ENCODE measurements at places on chromosomes 12 and 14. TPM values are rescaled to one million over a fixed set of nuclear protein-coding genes. Genes with fewer than 3 reads are reported as not detected.

GRCh38 chr14:74302634-74303569 lies at the start of gene ABCD4:
ABCD4 (minus strand) TSS chr14:74302934; CDS start chr14:74302912, 22 bp downstream.
- no peaks in the 10 kb centered on the region for H3K27me3 ChIP-seq
- peak; percentile 91 for DNase-seq
- H3K4me1 ChIP-seq, result peaks cover 32% of the 10 kb centered on the region

DNA sequence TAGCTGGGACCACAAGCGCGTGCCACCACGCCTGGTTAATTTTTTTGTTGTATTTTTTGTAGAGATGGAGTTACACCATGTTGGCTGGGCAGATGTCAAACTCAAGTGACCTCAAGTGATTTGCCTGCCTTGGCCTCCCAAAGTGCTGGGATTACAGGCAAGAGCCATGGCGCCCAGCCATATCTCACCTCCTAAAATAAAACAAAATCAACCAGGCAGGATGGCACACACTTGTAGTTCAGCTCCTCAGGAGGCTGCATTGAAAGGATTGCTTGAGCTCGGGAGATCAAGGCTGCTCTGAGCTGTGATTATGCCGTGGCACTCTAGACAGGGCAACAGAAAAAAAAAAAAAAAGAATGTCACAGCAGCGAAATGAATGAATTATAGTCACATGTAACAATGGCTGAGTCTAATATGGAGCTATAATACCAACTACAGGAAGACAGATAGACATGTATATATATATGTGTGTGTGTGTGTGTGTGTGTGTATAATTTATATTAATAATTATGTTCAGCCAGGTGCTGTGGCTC lies 19.3 kb upstream of the TMEM120B start:
- no peak overlapping the region for H3K4me3 ChIP-seq
- H3K36me3 ChIP-seq, result no peaks in the 10 kb centered on the region
- no peaks in the 10 kb centered on the region for H3K27me3 ChIP-seq
- DNase-seq, result no peak

DNA sequence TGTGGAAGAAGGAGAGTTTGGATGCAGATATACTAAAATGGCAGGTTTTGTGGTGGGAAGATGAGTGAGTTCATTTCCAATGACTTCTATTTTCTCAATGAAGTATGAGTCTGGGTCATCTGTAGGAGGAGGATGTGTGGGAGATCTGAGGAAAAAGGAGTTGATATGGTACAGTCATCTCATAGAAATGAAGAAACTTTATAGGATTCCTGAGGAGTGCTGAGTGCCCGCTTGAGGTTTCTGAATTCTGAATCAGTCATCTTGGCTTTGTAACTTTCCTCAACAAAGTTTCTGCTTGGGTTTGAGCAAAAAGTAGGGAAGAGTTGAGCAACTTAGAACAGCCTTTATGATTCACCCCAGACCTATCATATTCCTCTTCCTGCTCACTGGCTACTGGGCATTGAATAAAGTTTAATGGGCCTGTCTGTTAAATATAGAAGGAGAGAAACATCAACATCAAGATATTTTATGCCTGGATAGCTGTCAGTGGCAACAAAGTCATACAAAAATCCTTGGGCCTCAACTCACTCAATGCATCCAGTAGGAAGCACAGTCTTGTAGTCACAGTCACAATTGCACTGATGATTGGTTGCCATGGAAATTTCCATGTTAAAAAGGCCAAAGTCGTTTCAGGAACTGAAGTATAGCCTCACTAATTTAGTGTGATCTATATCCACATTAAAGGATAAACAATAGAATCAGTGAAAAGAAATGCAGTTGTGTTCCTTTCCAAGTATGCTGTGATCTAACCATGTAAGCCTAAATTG lies 284.7 kb downstream of the DUSP6 start:
- peaks cover 68% of the 10 kb centered on the region for H3K4me1 ChIP-seq
- peak overlapping the region; percentile 69 for H3K27ac ChIP-seq
- no peaks in the 10 kb centered on the region for H3K27me3 ChIP-seq
- no peak for DNase-seq
- no peak overlapping the region for H3K4me3 ChIP-seq

- no peak overlapping the region for H3K4me3 ChIP-seq
- no peak overlapping the region for H3K27ac ChIP-seq
- no peaks in the 10 kb centered on the region for H3K36me3 ChIP-seq
- no peaks in the 10 kb centered on the region for H3K4me1 ChIP-seq
- DNase-seq, result no peak
Observed at GRCh38 chr12:94714378-94715114, 64.2 kb upstream of the TMCC3 start.

DNA sequence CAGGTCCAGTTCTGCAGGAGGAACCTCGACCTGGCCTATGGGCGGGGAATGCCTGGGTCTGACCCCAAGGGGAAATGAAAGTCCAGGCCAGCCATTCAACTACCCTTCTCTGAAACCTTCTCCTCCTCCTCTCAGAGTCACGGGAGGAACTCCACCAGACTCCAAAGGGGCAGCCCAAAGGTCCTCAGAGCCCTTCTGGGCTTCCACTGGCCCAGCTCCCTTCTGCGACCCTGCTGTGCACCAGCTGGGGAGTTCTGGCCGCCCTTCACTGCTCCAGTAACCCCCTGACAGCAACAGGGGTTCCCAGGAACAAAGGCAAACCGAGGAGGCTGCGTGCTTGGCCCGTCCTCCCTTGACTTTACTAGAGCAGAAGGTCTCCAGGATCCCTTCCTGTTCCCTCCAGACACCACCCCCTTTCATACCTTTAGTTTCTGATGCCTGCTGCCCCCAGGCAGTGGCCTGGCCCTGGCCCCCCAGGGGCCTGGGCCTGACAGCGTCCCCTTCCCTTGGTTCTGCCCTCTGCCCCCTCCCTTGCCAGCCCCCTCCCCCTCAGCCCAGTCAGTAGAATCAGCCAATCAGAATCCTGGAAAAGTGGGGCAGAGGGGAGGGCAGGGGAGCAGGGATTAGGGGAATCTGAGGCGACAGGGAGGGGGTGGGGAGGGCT lies 850 bp upstream of the ZNF385A start:
- H3K4me1 ChIP-seq, result peaks cover 9% of the 10 kb centered on the region
- H3K4me3 ChIP-seq, result no peak overlapping the region
- no peak for DNase-seq
- no peak overlapping the region for H3K27ac ChIP-seq
- H3K36me3 ChIP-seq, result no peaks in the 10 kb centered on the region

- H3K27me3 ChIP-seq, result no peaks in the 10 kb centered on the region
- peak overlapping the region; percentile 90 for H3K4me3 ChIP-seq
- peaks cover 12% of the 10 kb centered on the region for H3K36me3 ChIP-seq
Observed at GRCh38 chr14:50533241-50533705, 904 bp upstream of the MAP4K5 start.

DNA sequence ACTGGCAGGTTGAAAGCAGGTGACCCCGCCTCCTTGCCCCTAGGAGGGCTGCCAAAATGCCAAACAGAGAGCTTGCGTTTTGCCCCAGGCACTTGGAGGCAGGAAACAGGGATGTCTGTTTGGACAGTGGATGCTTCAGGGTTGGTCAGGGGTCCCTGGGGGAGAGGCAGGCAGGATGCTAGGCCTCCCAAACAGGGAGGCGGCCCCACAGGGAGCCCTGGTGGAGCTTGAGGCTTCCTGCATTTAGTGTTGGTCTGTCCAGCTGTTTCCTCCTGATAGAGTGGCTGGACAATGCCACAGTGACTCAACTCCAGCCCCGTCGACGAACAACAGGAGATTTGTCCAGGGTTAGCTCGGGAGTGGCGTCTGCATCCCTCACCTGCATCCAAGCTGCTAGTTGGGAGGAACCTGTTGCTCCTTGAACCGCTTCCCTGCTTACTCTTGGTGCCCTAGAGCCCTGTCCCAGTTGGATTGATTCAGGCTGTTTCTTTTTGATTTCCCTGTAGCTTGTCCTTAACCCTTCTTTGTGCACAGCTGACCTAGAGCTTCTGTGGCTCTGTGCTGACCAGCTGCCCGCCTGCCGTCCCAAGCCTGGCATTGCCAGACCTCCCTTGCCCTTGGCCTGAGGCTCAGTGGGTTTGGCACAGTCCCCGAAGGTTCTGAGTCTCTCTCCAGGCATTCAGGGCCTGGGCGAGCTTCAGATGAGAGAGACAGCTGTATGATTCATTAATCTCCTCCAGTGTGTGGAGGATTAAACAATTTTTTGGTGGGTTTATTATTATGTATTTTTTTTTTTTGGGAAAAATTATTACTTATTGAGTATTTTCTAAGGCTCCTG lies 45.9 kb downstream of the TSPAN9 start:
- peaks cover 22% of the 10 kb centered on the region for H3K27me3 ChIP-seq
- no peak for DNase-seq
- peaks cover 13% of the 10 kb centered on the region for H3K4me1 ChIP-seq
- no peaks in the 10 kb centered on the region for H3K36me3 ChIP-seq
- no peak overlapping the region for H3K27ac ChIP-seq
- H3K4me3 ChIP-seq, result no peak overlapping the region

GRCh38 chr14:62006116-62006731 lies 244.0 kb downstream of the SNAPC1 start:
- no peak overlapping the region for H3K27ac ChIP-seq
- no peak for DNase-seq
- H3K27me3 ChIP-seq, result peaks cover 16% of the 10 kb centered on the region
- no peak overlapping the region for H3K4me3 ChIP-seq
- H3K36me3 ChIP-seq, result peaks cover 2% of the 10 kb centered on the region
- peaks cover 16% of the 10 kb centered on the region for H3K4me1 ChIP-seq

GRCh38 chr12:50517421-50518048 lies 12.8 kb downstream of the DIP2B start:
- no peak for DNase-seq
- no peaks in the 10 kb centered on the region for H3K27me3 ChIP-seq
- H3K27ac ChIP-seq, result no peak overlapping the region
- peaks cover 37% of the 10 kb centered on the region for H3K4me1 ChIP-seq

- H3K4me1 ChIP-seq, result no peaks in the 10 kb centered on the region
- peaks cover 12% of the 10 kb centered on the region for H3K27me3 ChIP-seq
- DNase-seq, result no peak
- H3K4me3 ChIP-seq, result no peak overlapping the region
Observed at GRCh38 chr14:105120056-105120455, 48.5 kb downstream of the JAG2 start.

DNA sequence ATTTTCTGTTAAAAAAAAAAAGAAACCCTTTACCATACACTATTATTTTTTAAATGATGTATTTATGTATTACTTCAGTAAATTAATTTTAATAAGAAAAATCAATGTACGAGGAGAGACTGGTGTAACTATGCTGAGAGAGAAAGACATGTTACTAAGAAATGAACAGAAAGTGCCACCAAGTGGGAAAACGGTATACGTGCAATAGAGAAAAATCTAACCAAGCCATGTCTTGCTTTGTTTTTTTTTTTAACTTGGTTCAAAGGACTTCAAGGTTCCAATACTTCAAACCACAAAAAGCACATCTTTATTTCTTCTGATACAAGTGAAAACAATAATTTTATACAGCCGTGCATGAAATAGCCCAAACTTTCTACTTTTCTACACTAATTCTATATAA lies 22.9 kb downstream of the NDUFA12 start:
- H3K27me3 ChIP-seq, result no peaks in the 10 kb centered on the region
- H3K4me3 ChIP-seq, result no peak overlapping the region
- peaks cover 51% of the 10 kb centered on the region for H3K4me1 ChIP-seq
- DNase-seq, result no peak
- H3K36me3 ChIP-seq, result peaks cover 11% of the 10 kb centered on the region
- no peak overlapping the region for H3K27ac ChIP-seq

DNA sequence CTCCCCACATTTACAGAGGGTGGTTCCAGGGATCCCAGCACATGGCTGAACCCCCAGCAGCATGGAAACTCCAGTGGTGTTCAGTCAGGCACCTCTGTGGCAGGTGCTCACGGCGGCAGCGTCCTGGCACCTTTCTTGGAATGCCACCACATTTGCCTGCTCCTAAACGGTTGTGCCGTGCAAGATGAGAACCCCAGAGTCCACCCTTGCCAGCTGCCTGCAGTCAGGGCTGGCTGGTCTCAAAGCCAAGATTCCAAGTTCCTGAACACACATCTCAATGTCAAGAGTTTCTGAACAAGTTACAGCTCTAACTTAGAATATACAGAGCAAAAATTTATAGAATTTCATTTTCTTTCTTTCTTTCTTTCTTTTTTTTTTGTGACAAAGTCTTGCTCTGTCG lies 38.7 kb downstream of the DDX51 start:
- no peaks in the 10 kb centered on the region for H3K4me1 ChIP-seq
- no peak overlapping the region for H3K27ac ChIP-seq
- H3K27me3 ChIP-seq, result no peaks in the 10 kb centered on the region
- H3K36me3 ChIP-seq, result peaks cover 12% of the 10 kb centered on the region
- H3K4me3 ChIP-seq, result no peak overlapping the region

GRCh38 chr14:74965486-74966153 lies 10.2 kb upstream of the PGF start:
- H3K4me1 ChIP-seq, result no peaks in the 10 kb centered on the region
- H3K4me3 ChIP-seq, result no peak overlapping the region
- no peak overlapping the region for H3K27ac ChIP-seq
- H3K36me3 ChIP-seq, result no peaks in the 10 kb centered on the region
- H3K27me3 ChIP-seq, result peaks cover 2% of the 10 kb centered on the region

Gene FGD6
- 1.3 TPM for total RNA-seq

Gene OR4Q3
- total RNA-seq, result not detected

Data from activated CD4-positive, alpha-beta T cell treated with anti-CD3 and anti-CD28 coated beads for 36 hours (primary cell).